ENCODE measurements at places on chromosomes 7 and 10.

GRCh38 chr7:101699399-101699798, 70.3 kb upstream of the MYL10 start:
- no peak for DNase-seq

GRCh38 chr10:35641676-35642034, 441 bp downstream of the FZD8 start:
- DNase-seq: no peak

DNA sequence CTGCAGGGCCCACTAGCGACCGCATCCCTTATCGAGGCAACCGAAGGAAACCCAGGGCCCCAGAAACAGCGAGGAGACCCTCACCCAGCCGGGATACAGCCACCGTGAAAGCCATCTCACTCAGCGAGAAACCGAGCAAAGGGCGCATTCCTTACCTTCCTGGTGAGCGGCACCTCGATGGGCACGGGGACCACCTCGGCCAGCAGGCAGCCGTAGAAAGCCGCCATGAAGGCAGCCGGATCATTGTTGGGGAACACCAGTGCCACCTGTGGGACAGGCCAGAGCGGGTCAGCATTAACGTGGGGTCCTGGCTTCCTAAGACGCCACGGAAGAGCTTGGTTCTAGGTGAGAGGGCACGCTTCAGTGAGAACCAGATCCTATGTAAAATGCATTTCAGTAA, 263.7 kb downstream of the ZMYND11 start:
- DNase-seq: no peak

GRCh38 chr10:130066743-130067142, 43.9 kb downstream of the C10orf143 start:
- no peak for DNase-seq

DNA sequence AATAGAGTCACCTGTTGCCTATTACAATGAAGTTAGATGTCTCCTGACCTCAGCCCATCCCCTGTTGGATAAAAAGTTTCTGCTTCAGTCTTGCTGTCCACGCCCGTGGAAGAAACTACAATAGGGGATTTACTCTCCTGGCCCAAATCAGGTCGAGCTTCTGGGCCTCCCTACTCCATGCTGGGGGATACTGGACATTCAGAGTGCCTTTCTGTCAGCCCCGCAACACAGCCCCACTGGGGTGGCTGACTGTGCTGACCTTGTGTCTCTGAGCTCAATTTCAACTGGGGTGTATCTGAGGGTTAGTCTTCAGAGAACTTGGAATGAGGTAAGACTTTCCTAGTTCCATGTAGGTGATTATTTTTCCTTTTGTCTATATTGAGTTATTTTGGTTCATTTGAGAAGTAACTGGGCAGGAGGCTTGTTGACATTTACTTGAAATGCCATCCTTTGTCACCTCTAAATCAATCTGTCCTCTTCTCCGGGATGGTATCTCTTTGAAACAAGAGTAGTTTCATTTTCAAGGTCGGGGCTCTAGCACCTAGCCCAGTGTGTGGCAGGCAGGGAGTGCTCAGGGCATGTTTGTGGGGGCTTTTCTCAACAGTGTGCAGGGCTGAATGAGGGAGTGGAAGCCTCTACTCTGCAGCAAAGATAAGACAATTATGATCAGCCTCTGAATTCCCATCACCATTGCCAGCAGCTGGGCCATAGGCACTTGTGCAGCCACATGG, 17.7 kb upstream of the CXCL12 start:
- no peak for DNase-seq

All from CD4-positive, alpha-beta T cell treated with Interleukin-6 at 100 ng/mL for 8 hours (primary cell).